ENCODE measurements at places on chromosomes 4 and X. TPM values are rescaled to one million over a fixed set of nuclear protein-coding genes. Genes with fewer than 3 reads are reported as not detected.

The SH3RF1 gene
- total RNA-seq = 59.5 TPM

The HEPH gene
- 0.44 TPM for total RNA-seq

The SMARCA5 gene
- 61.2 TPM for total RNA-seq

The ATP8A1 gene
- total RNA-seq = 1.9 TPM

The UGT2B15 gene
- 0.17 TPM for total RNA-seq

The MAGEB17 gene
- total RNA-seq = not detected

The NXF2B gene
- not detected for total RNA-seq

The FRMD7 gene
- not detected for total RNA-seq

The MAGEA9B gene
- 0.47 TPM for total RNA-seq

The IQSEC2 gene
- 20.7 TPM for total RNA-seq

The CENPVL2 gene
- total RNA-seq = not detected

The RTL9 gene
- 0.10 TPM for total RNA-seq

The HOPX gene
- total RNA-seq = 0.42 TPM

The EOLA2 gene
- 26.4 TPM for total RNA-seq

The ACOX3 gene
- 16.9 TPM for total RNA-seq

The CXorf51A gene
- total RNA-seq = not detected

The SOX3 gene
- not detected for total RNA-seq

The ADRA2C gene
- 28.1 TPM for total RNA-seq

The HTN3 gene
- not detected for total RNA-seq

The CLGN gene
- total RNA-seq = 1.4 TPM

The DCAF12L2 gene
- not detected for total RNA-seq

The NAP1L2 gene
- not detected for total RNA-seq

The PGAM4 gene
- total RNA-seq = not detected

The PCDH18 gene
- 0.17 TPM for total RNA-seq

The DCAF16 gene
- total RNA-seq = 65.7 TPM

The ERAS gene
- total RNA-seq = not detected

The FABP2 gene
- not detected for total RNA-seq

The NAA11 gene
- not detected for total RNA-seq

The CENPE gene
- 31.3 TPM for total RNA-seq

The ADAM29 gene
- total RNA-seq = not detected

The ADH1A gene
- not detected for total RNA-seq

The IL13RA1 gene
- 28.2 TPM for total RNA-seq

The TMSB15A gene
- total RNA-seq = 17.0 TPM

The EDA2R gene
- not detected for total RNA-seq

The TSC22D3 gene
- total RNA-seq = 24.6 TPM

Data from HCT116 (cell line).